Stimulated activated CD4-positive, alpha-beta T cell treated with anti-CD3 and anti-CD28 coated beads, Interleukin-2, amount 100 ng/mL, for 48 hours (primary cell): ENCODE measurements at places on chromosomes 6 and 20.

DNA sequence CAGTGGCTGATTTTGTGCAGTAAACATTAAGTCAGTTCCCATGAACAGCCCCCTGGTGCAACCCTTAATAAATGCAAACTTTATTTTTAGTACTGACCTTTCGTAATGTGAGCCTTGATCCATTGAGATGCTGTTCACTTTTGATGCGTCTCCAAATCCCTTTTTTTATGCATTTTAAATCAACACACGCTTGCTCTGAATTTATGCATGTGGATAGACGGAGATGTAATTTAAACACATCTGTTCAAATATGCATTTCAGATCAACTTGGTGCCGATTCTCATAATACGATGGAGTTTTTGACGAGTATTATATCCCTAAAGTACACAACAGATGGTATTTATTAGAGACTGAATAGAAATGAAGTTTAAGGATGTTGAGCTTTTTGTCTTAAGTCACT is 505.7 kb downstream of the CDKAL1 start:
- DNase-seq = no peak

DNA sequence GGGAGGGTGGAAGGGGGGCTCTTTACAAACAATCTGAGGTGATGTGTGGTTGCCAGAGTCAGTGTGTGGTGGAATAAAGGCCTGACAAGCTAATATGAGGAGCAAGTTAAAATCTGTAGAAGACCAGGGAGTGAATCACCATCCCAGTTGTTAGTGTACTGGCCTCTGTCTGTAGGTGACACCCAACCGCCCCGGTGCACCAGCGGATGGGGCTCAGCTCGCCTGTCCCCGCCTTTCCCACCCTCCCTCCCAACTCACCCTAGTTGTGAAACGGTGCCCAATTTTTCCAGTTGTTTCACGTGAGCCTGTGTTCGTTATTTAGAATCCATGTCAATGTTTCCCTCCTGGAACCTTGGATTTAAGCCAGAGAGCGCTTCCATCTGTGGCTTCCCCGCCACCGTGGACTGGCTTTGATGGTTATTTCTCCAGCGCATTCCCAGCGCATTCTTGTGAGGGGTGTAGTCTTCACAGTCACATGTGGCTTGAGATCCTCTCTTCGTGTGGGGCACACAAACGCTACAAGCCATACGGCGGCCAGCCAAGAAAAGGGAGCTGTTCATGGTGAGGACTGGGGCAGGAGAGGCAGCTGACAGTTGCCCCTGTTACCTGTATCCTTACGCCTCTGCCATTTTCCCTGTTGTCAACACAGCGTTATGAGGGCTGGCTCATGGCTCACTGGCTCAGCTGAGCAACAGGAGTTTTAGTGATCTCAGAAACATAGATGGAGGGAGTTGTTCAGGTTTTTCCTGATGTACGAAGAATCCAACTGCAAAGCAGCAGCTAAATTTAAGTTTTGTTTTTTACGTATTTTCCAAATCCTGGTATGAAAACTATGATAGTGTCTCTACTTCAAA is 137.6 kb downstream of the ZDHHC14 start:
- no peak for DNase-seq

DNA sequence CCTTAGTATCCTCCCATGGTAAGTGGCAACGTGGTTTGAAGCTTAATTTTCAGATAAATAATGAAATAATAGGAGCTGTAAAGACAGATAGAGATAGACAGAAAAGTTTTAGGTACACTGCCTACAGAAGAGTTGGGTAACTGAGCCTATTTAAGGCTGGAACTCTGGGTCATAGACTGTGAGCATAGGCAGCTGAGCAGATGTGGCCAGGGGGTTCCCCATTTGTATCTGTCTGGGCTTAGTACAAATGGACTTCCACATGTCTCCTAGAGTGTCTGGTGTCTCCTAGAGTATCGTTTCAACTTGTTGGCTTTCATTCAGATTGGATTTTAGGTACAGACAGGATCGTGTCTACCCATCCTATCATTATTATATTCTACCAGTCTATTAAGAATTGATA is 649.8 kb downstream of the DHX35 start:
- no peak for DNase-seq

DNA sequence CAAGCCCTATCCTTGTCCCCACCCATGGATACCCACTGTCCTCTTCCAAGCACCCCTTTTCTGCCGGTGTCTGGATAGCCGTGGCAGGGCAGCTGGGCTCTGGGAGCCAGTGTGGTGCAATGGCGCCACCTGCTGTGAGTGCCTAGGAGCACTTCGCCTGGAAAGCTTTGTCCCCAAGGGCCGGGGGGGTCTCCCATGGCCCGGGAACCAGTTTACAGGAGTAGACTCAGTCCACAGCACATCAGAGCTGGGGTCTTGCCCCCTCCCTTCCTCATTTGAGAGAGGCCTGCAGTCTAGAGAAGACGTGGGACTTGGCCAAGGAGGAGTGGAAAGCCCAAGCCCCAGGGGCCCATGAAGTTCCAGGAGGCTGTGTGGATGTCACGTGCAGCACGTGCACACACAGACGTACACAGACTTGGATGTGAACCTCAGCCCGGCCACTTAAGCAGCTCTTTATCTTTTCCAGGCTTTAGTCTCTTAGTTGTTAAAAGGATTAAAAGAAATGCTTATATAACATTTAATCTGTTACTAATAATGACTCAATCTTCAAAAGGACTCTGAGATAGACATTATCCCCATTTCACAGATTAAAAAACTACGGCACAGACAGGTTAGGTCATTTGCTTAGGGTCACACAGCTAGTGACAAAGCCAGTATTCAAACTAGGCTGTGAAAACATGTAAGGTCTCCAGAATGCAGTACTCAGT is 40.9 kb upstream of the CDH22 start:
- peak; percentile 54 for DNase-seq

GRCh38 chr20:17936761-17937732 is 31.5 kb downstream of the SNX5 start:
- DNase-seq = no peak

- no peak for DNase-seq
Observed at GRCh38 chr20:56207656-56208055, 40.9 kb upstream of the MC3R start.

DNA sequence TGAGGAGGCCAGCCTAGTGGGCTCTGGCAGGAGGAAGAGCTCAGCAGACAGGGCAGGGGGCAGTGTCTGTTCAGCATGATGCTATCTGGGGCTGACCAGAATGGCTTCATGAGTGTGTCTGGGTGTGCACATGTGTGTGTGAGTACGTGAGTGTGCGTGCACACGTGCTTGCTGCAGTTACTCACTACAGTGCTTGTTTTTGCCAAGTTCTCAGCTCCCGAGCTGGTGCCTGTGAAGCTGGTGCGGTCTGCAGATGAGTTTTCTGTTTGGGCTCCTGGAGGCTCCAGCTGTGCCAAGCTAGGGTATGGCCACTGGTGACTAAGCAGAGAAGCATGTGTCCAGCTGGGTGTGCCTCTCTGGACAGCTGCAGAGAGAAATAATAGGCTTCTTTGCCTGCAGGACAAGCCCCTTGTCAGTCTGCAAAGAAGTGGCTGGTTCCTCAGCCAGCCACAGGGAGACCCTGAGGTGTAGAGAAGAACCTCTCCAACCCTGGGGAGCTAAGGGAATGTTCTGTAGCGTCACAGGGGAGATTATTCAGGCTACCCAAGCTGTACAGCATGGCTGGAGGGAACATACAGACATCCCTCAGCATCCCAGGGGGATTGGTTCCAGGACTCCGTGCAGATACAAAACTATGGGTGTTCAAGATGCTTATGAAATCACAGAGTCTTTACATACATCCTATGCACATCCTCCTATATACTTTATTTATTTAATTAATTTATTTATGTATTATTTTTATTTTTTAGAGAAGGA is 40.2 kb upstream of the FAM50B start:
- DNase-seq = no peak

- DNase-seq = no peak
Observed at GRCh38 chr6:143394389-143394788, 56.1 kb downstream of the ADAT2 start.

DNA sequence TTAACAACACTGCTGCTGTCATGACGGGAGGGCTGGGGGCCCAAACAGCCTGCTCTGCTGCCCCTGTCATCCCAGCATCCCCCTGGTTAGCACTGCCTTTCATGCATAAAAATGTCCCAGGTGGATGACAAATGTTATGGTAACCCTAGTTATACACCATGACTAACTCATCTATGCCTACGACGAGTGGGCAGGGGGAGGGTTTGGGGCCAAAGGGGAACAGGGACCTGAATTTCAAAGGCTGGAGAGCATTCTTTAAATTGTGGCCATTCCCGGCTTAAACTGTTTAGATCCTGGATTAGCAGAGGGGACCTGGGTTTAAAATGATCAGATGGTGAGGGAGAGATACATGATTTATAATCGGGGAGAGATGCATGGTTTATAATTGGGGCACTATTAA is 24.4 kb downstream of the GNAS-AS1 start:
- no peak for DNase-seq

DNA sequence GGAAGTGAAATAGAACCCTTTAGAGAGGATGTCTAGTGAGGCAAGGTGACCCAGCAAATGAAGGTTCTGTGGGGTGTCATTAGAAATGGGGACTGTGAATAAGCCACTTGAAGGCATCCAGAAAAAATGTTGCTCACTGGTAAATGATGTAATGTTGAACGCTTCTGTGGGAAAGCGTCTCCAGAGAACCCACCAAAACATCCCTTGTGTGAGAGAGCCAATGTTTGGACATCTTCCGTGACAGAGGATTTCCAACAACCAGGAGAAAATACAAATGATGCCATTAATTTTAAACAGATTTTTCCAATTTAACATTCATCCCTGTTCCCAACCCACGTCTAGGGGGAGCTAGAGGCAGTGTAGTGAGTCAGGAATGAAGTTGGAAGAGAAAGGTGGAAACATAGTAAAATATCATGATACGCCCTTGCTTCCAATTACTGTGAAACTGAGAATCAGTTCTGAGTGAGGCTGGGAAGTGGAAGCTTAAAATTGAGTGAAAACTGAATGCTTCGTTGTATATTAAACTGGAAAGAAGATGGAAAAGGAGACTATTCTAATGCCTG is 584.2 kb downstream of the CD109 start:
- no peak for DNase-seq

GRCh38 chr6:24761193-24761835 is 13.4 kb upstream of the GMNN start:
- DNase-seq = no peak

- peak; percentile 17 for DNase-seq
Observed at GRCh38 chr6:14354919-14355572, 237.5 kb downstream of the CD83 start.

GRCh38 chr20:42924215-42924614 is 265.5 kb downstream of the PTPRT start:
- no peak for DNase-seq

GRCh38 chr6:159134701-159135364 is 34.4 kb upstream of the FNDC1 start:
- DNase-seq = peak; percentile 76

GRCh38 chr6:101116337-101116736 is 235.2 kb upstream of the ASCC3 start:
- no peak for DNase-seq

- no peak for DNase-seq
Observed at GRCh38 chr6:81486234-81486633, 266.2 kb downstream of the TENT5A start.

GRCh38 chr20:45459606-45460005 is 9.9 kb upstream of the WFDC2 start:
- DNase-seq = no peak

GRCh38 chr6:12170351-12171092 is 119.6 kb upstream of the EDN1 start:
- no peak for DNase-seq

GRCh38 chr20:21232546-21233280 is 70.4 kb upstream of the XRN2 start:
- no peak for DNase-seq

DNA sequence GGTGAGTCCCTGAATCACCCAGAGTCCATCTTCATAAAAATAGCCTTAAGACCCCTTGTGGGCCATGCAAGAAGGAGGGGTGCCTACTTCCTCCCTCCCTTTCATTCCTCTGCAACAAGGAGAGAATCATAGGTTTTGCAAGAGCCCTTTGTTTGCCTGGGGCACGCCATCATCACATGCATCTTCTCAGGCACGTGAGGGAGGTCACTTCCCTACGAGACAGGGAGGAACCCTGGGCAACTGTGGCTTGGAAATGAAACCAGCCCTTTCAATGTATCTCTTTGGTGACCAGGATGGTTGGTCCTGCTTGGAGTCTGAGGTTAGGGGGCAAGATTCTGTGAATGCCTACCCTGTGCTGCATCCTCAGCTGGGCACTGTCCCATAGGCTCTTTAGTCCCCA is 194.8 kb downstream of the MAFB start:
- DNase-seq = no peak

- no peak for DNase-seq
Observed at GRCh38 chr6:144793744-144794143, 508.6 kb downstream of the UTRN start.

GRCh38 chr20:3808544-3808943 is 11.8 kb upstream of the AP5S1 start:
- DNase-seq = no peak

- DNase-seq = no peak
Observed at GRCh38 chr6:84651583-84651982, 112.8 kb downstream of the TBX18 start.

GRCh38 chr6:100088009-100088408 is 94.0 kb upstream of the MCHR2 start:
- no peak for DNase-seq

DNA sequence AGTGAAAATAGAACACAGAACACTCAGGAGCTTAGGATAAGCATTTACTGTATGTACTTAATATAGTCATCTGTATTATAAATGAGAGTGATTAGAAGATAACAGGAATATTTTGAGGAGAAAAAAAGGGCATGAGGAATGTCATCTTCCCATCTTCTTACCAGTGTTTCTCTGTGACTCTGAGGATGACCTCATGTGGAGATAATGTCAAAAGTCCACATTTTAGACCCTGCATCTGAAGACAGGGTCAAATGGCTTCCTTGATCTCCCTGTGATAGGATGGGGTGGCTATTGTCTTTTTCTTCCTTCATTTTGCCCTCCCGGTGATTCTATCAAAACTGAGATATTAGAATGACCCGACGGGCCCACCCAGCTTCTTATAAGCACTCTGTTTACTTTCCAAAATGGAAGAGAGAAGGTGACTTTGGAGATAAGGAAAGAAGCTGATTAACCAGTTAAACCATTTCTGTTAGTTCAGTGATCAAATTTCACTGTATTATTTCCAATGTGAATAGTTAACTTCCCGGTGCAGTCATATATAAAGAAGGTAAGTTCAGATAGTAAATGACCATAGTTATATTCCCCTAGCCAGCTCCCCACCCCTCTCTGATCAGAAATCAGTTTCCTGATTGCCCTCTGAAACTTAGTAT is 115.7 kb upstream of the SALL4 start:
- DNase-seq = no peak

DNA sequence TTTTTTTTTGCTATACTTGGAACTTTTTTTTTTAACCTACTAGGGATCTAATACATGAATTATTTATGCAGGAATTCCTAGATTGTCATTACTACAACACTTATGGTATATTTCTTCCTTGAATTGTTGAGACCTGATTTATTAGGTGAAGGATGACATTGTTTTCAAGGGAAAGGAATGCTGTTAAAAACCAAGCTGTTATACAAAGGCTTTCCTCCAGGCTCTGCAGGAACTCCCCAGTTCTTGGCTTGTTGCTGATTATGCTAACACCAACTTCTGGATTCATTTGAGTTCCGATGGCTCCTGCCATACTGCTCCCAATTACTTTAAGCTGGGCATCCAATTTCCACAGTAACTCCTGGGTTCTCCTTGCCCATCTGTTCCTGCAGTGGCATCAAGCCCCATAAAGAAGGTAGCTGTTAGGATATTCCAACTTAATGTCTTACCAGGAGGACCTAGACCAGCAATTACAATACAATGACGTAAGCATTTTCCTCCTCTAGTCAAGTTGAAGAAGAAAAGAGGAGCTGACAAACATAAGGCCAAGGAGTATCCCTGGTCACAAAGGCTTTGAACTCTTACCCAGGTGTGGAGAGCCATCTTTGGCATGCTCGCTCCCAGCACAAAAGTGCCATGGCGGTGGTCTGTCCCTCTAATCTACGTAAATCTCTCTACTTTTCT is 215.9 kb upstream of the AGPAT4 start:
- no peak for DNase-seq
